ENCODE measurements at places on chromosomes 5 and 9.

DNA sequence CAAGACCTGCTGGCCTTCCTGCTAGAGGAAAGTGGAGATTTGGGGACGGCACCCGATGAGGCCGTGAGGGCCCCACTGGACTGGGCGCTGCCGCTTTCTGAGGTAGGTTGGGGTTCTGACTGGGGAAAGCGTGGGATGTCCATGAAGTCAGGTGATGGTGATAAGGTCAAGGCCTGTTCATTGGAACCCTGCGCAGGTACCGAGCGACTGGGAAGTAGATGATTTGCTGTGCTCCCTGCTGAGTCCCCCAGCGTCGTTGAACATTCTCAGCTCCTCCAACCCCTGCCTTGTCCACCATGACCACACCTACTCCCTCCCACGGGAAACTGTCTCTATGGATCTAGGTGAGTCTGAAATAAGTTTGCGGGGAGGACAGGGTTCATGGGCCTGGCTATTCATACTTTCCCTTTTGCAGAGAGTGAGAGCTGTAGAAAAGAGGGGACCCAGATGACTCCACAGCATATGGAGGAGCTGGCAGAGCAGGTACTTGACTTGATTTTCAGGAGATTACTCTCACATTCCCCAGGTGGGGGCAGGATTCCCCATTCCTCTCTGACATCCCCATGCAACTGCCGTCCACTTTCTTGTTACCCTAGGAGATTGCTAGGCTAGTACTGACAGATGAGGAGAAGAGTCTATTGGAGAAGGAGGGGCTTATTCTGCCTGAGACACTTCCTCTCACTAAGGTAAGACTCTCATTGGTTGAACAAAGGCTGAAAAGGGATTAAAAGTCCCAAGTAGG, 505 bp downstream of the CREB3 start:
- DNase-seq: no peak

DNA sequence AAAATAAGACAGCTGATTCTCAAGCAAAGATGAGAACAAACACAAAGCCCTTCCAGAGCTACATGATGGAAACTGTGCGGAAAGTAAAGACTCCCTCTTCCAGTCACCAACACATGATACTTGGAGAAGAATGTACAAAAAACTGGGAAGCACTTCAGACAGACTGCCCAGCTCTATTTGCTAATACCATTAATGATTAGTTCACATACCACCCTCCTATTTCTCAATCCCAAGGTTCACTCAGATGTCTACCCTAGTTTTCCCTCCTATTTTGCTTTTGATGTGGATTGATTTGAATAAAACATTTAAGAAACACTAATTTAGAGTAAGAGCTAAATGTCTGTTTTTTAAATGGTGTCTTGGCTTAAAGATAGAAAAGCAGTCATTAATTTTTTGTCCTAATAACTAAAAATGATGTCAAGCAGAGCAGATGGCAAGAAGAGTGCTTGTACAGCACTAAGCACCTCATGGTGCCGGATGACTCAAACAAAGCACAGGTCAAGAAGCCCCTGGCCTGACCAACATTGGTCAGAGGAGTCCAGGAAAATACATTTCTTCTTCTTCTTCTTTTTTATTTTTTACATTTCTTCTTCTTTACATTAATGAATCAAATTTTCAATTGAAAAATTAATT, 639.4 kb downstream of the PDE4D start:
- no peak for DNase-seq

GRCh38 chr5:95392593-95393182, 1.5 kb downstream of the FAM81B start:
- DNase-seq: no peak

GRCh38 chr9:24293386-24293785, 252.3 kb downstream of the IZUMO3 start:
- DNase-seq: no peak

- no peak for DNase-seq
Observed at GRCh38 chr5:90644132-90644531, 85.5 kb downstream of the ADGRV1 start.

GRCh38 chr5:53678981-53679660, 118.7 kb downstream of the NDUFS4 start:
- DNase-seq: no peak

DNA sequence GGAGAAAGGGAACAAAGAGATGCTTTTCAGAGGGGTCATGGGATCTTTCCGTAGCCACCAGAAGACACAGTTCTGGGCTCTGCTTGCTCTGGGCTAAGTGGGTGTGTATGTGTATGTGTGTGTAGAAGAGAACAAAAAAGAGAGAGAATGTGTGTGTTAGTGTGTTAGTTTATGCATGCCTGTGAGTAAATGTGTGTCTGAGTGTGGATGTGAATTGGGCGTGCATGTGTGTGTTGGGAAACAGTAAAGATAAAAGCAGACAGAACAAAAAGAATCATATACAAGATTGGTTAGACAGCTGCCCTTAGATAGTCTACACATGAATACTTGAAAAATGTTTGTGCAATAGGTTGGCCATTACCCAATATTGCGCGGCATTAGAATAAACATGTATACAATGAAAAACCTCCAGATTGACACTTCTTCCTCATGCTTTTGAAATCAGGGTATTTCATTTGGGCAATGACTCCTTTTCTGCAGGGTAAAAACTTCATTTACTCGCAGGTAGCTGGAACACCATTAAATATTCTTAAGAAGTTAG, 36.5 kb upstream of the HSPA9 start:
- DNase-seq: no peak

DNA sequence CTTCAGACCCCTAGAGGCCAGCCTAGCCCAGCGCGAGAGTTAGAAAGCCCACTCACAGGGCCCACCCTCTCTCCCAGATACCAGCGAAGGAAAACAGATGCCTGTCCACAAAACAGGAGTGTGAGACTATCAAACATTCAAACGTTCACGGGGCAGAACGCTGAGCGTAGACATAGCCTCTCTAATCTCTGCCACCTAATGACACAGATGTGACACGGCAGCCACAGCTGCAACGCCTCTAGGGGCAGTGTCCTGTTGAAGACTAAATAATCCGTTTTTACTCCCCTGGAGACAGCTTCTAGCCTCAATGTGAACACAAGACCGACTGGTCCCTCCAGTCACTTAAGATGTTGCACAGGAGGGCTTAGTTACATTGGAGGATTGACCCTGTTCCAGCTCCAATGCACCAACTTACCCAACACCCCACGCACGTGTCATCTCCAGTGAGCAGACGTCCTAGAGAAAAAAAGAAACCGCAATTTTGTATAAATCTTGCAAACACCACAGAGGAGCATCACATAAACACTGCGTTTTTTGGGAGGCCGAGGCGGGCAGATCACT, 14.3 kb downstream of the DIPK1B start:
- DNase-seq: no peak

GRCh38 chr9:4755026-4755609, 14.1 kb upstream of the AK3 start:
- no peak for DNase-seq

- DNase-seq: no peak
Observed at GRCh38 chr9:113879318-113879717, 3.2 kb downstream of the ZNF618 start.

DNA sequence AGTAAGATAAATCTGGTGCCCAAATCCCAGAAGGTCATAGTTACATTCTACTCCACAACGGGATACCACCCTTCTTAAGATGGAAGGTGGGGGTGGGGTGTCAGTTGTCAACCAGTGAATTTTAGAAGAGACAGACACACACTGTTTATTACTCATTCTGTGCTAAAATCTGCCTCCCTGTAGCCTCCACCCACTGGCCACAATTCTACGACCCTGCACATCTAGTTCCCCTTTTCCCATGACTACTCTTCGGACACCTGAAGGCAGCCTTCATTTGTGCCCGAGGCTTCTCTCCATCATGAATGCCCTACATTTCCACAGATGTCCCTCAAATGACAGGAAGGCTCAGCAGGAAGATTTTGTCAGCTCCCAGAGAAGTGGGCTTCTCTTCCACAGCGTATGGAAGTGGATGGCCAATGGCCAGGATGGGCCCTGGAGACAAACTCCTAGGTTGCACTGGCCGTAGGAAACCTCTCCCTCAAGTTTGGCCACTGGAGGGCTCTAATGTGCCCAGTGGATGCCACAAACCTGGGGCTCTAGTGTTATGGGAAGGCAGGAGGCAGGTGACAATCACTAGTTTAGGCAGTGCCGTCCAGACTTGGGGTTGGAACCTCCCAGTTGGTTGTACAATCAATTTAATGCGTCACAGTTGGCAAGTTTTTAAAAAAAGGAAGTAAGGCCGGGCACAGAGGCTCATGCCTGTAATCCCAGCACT, 46.6 kb downstream of the PTPN3 start:
- no peak for DNase-seq

DNA sequence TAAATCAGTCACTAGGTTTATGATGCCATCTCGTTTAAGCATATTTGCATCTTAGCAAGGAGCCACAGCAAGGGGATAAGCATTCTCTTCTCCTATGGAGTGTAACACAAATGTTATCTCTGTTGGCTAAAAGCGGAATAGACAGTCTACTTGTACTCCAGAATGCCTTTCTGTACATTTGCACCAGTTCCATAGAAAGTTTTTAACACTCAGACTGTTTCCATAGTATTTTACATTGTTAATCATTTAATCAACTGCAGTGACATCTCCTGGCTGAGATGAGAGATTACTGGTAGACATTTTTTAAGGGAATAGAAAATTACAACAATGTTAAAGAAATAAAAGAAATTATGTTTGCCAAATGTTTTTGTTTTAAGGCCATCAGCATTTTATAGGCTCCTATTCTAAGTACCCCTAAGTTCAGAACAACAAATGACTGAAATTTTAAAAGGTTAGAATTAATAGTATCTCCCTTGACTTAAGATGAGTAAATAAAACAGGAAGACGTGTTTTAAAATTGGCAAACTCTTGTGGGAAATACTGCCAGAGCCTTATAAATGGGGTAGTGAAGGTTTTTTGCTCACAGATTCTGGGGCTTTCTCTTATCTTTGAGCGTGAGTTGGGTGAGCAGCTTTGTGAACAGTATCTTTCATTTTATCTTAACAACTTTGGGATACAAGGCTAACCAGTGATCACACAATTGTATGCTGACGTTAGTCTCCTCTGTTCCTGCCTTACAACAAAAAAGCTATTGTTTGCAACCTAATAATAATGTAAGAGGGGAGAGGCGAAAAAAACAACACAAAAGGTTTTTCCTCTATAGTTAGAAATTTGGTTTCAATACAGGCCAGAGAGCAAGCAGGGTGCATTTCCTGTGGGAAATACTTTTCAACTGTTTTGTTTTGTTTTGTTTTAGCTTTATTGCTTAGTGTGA, 294.3 kb downstream of the FBXL7 start:
- no peak for DNase-seq

DNA sequence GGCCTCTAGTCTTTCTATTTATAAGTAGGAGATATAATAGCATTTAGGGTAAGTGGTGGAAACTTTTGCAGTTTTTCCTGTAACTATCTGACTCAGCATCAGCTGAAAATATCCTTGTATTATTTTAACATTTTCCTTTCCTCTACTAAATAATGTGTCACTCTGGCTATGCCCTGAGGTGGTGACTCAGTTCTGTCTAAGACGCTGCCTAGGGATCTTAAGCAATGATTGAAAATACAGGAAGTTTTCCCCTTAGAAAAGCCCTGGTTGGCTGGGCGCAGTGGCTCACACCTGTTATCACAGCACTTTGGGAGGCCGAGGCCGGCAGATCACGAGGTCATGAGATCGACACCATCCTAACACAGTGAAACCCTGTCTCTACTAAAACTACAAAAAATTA, 9.3 kb upstream of the EDIL3 start:
- DNase-seq: no peak

DNA sequence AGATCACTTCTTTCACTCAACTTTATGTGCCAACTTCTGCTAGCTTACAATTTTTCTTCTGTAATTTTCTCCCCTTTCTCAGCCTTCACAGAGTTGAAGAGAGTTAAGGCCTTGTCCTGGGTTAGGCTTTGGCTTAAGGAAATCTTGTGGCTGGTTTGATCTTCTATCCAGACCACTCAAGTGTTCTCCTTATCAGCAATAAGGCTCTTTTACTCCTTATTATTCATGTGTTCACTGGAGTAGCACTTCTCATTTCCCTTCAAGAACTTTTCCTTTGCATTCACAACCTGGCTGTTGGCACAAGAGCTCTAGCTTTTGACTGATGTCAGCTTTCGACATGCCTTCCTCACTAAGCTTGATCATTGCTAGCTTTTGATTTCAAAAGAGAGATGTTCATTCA, 86.9 kb upstream of the ALDH1B1 start:
- no peak for DNase-seq

- no peak for DNase-seq
Observed at GRCh38 chr5:43369651-43370050, 42.5 kb downstream of the CCL28 start.

DNA sequence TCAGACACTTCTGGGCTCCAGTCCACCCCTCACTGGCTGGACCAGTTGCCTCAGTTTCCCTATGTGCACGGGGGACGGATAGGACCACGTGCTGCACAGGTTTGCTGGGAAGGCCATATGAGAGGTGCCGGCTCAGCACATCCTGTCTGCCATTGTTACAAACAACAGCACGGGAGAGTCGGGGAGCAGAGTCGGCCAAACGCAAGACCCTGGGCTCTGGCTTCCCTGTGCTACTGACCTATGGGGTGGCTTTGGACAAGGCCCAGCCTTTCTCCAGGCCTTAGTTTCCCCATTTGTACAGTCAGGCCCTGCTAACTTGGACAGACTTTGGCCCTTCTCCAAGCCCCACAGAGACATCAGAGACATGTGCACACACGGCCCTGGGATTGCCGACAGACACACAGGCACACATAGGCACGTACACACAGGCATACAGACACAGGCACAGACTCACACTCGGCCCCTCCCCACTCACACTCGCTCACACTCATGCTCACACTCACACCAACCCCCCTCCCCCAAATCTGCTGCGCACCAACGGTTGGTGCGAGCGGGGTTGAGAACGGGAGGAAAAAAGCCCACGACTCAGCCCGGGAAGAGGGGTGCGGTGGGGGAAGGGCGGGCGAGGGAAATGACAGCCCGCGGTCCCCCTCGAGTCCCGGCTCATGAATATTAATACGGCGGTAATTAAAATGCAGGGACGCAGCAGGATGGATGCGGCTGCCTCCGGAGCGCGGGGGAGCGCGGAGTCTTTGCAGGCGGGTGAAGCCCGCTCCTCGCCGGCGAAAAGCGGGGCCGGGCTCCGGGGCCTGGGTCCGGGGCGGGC, 133.0 kb downstream of the C9orf50 start:
- DNase-seq: no peak

- DNase-seq: no peak
Observed at GRCh38 chr5:16690243-16690852, 73.6 kb upstream of the RETREG1 start.

DNA sequence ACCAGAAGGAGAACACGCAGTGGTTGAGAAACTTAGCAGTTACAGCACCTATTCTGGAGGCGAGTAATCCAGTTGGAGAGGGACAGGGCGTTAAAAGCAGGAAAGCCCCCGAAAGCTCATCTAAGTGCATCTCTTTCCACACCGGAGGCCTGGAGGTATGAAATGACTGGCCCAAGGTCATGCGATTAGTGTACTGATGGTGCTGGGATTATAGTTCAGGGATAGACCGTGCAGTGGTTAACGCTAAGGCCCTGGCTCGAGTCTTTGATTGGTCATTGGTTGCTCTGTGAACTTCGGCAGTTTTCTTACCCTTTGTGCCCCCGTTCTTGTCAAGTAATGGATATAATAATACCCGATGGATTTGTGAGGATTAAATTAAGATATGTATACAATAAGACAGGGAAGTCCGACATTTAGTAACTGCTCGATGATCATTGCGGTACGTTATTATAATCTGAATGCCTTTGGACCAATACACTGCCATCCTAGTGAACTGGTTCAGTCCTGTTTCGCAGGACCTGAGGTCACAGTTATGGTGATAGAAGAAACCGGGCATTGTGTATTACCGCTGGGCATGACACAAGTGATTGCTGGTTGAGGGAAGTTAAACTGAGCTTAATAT, 960 bp downstream of the CANX start:
- DNase-seq: no peak
